ENCODE measurements at places on chromosomes 6 and 20. TPM values are rescaled to one million over a fixed set of nuclear protein-coding genes. Genes with fewer than 3 reads are reported as not detected.

The TSHZ2 gene
- 30.4 TPM for total RNA-seq

The PGC gene
- 3.4 TPM for total RNA-seq

DNA sequence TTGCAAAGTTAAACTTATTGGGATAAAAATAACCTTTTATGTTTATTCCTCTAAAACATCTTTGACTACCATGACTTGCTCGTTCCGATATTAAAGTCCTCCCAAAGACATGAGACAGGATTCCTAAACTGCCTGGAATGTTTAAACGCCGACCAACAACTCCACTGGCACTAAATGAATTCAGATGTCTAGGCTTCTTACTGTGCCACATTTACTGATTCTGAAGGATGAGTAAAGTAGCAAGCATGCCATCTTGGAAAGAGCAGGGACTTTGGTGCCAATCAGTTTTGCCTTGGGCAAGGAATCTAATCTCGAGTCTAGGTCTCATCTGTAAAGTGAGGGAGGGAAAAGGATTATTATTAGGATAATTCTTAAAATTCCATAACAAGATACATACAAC lies 25.3 kb downstream of the MBOAT1 start:
- no peak for DNase-seq

The CNR1 gene
- total RNA-seq, result 6.1 TPM

DNA sequence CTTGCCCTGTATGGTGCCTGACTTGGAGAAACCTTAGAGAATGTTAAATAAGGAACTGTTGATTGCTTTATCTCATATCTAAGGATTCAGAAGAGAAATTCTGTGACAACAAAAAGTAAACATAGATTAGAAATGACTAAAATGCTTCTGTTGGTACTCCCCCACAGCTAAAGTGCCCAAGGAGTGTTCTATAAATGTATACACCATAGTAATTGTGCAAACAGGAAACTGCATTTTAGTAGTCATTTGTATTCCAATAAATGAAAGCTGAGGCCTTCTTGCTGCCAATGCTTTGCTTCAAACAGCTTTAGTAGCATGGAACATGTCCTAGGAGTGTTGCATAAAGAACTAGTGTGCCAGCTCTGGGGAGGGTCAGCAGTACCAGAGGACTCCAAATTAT lies 343.7 kb upstream of the IRAK1BP1 start:
- DNase-seq, result no peak

DNA sequence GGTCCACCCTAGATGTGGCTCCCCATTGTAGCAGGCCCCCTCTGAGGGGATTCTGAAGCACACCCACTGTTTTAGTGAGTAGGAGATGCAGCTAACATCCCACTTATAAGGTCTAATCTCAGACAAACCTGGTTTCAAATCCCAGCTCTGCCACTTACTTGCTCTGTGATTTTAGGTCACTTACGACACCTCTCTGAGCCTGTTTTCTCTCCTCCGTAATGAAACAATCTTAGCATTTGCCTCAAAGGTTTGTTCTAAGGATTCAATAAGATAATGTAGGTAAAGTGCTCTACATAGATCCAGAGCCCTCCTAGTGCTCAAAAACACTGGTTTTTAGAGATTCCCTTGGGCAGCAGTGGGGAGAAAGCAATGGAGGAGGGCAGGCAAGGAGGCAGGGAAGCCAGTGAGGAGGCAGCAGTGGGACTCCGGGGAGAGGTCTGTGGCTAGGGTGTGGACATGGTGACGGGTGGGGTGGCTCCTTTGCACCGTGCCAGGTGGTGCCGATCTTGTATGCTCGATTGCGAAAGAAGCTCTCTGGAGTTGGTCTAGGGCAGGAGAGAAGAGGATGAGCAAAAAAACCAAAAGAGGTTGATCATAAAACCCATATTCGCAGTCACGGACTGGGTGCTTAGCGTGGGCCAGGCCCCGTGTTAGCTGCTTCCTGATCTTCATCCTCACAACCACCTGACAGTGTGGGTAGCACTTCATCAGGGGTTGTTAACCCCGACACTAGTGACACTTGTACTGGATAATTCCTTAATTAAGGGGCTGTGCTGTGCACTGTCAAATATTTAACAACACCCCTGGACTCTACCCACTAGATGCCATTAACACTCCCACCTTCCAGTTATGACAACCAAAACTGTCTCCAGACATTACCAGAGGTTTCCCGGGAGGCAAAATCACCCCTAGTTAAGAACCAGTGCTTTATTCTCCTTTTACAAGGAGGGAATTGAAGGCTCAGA lies 16.8 kb upstream of the PTGIS start:
- no peak for DNase-seq

The SAMD10 gene
- 11.8 TPM for total RNA-seq

DNA sequence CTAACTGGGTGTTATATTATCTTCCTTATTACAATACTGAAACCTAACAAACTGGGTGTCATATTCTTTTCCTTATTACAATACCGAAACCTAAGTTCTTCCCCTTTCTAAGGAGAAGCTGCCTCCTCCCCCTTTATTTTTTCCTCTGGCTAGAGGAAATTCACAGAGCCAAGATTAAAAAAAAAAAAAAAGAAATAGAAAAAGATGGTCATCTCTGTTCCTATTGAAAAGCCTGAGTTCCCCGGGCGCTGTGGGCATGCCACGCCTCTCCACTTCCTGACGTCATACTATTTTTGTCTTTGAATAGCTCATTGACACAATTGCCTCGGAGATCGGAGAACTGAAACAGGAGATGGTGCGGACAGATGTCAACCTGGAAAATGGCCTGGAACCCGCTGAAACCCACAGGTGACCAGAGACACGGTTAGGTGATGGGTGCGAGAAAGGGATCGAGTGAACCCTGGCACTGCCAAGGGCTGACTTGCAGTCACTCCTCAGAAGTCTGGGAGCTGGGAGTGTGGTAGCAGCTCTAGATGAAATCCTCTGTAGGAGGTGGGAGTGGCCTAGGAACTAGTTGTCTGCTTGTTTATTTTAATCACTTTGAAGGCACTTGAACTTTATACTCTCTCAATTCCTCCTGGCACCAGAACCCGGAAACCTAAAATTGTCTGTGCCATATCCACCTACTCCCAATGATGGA lies 82.2 kb upstream of the NAA20 start:
- DNase-seq, result no peak

The TTLL9 gene
- not detected for total RNA-seq

DNA sequence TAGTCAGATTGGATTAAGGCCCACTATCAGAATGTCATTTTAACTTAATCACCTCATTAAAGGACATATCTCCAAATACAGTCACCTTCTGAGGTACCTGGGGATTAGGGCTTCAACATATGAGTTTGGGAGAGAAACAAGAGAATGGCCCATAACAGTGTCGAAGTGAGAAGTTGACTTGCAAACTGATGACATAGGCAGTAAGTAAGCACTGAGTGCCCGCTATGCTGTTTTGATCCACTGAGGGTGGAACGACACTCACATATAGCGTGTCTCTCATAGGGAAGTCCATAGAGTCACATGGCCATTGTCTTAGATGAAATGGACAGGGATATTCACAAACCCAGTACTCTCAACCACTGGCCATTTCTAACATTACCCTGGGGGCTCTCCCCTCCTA lies 264.2 kb downstream of the SAMD5 start:
- DNase-seq, result no peak

Measured in vagina (tissue), 2 donors.